Hippocampal formation (tissue), 2 donors: ENCODE measurements at places on chromosomes 5 and 9.

DNA sequence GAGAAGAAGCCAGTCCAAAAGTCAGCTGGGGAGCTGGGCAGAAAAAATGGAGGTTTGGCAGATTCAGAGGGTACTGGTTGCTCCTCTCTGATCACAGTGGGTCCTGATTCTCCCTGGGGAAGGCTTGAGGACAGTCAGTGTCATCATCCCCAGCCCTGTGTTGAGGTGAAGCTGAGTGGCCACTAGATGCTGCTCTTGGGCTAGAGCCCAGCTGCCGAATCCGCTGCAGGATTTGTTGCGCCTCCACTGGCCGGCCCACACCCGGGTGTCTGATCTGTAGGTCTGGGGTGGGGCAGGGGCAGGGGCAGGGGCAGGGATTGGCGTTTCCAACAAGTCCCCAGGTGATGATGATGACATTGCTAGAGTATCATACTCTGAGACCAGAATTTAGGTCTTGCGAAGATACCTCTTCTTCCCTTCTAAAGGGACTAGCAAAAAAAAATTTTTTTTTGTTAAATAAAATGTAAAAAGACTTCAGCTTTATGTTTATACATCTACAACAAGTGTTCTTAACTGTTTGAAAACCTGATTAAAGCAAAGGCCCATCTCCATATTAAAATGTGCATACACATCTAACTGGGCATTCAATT, 106.8 kb downstream of the PDE6A start:
- peak; percentile 9 for DNase-seq

DNA sequence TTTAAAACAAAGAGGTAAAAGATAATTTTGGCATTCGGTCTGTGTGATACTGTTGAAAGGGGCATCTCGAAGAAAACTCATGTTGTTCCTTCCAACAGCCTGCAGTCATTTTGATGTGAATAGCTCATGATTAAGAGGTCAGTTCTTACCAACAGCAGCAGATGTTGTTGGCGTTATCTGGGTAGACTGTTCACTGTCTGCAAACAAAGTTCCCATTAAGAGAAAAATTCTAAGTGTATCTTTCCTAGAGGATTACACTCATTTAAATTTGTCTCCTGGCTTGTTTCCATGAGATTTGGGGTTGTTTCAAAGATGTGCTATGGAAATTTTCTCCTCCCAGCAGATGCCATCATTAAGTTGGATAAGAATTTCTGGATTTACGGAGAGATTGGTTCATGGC, 138.2 kb upstream of the RORB start:
- DNase-seq = no peak

GRCh38 chr9:132154863-132155567, 6.8 kb upstream of the NTNG2 start:
- DNase-seq = no peak

- DNase-seq = no peak
These were observed at the start of gene RXFP3 for GRCh38 chr5:33936381-33937016. Gene RXFP3 (plus strand): TSS chr5:33936386. CDS start chr5:33936741, 355 bp downstream.

GRCh38 chr5:73387601-73388305, 60.8 kb downstream of the FOXD1 start:
- DNase-seq = no peak

GRCh38 chr5:54491326-54491725, 26.2 kb upstream of the SNX18 start:
- DNase-seq = no peak

GRCh38 chr5:155678371-155678770, 648.6 kb upstream of the SGCD start:
- no peak for DNase-seq

DNA sequence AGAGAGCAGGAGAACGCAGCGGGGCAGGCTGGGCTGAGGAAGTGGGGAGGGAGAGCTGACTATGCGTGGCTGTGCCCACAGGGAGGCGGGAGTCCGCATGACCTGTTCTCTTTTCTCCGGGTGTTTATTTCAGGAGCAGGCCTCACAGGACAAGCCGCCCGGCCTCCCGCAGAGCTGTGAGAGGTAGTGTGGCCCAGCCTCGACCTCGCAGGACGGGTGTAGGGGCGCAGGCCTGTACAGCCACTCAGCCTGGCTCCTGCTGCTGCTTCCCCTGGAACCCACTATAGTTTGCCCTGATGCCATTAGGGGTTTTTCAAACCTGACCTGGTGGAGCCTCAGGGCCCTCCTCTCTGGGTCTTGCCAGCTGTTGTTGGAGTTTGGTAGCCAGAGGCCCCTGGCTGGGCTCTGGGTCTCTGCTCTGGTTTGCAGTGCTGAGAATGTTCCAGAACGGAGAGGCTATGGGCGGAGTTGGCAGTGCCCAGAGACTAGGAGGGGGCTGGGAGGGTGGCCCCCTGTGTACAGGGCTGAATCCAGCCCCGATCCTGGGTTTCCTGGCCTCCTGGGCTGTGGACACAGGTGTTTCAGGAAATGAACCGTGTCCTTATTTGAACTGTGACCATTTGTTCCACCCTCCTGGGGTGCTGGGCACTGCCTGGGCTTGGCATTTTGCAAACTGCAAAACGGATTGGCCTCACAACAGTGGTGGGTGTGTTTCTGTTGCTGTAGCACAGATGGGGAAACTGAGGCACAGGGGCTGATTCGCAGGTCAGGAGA, 78.8 kb downstream of the WNK2 start:
- DNase-seq = no peak
